ENCODE measurements at places on chromosomes 6 and 20.

DNA sequence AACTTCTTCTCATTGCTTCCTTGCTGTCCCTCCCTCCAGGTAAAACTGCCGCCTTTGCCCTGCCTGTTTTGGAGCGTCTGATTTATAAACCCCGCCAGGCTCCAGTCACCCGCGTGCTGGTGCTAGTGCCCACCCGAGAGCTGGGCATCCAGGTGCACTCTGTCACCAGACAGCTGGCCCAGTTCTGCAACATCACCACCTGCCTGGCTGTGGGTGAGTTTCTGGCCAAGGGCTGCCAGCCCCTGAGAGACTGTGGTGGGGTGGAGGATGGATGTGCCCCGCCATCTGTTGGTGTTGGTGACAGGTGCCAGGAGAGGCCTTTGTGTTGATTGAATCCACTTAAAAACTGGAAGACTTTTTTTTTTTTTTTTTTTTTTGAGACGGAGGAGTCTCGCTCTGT lies 9.5 kb downstream of the DDX27 start:
- DNase-seq, result no peak

DNA sequence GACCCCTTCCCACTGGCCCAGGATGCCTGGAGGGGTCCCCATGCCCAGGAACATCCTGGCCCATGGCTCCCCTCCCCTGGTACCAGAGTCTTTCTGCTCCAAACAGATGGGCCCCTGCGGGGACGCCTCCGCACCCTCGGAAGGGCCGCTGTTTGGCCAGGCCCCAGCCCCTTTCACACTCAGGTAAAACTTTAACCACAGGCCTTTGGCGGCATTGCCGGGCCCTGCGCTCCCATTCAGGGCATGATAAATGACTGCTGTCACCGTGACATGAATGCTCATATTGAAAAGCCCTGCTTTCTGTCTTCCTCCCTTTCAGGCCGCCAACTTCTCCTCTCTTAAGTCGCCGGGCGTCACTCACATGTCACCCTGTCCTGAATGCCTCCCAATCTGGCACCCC lies 141.5 kb upstream of the TOP1 start:
- DNase-seq, result no peak

DNA sequence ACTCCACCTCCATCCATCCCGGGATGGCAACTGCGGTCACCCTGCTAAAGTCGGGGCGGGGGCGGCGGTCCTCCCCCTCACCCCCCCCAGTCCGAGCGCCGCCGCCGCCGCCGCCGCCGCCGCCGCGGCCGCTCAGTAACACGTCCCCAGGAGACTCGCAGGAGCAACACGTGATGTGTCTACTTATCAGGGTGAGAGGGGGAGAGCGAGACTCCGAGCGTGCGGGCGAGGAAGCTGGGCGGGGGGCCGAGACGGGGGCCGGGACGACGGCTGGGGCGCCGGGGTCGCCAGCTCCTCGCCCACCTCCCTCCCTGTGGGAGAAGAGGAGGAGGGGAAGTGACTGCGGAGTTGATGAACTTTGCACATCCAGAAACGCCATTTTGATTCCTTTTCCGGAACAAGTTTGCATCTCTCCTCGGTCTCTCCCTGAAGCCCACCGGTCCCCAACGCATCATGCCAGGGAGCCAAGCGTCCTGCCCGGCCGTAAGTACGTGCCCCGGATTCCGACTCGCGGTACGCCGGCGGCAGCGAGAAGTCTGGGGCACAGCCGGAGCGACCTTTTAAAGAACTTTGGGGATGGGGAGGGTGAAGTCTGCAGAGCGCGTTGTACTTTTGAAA lies at the start of gene RREB1:
RREB1 (plus strand) TSS at position 384 of the 618 bp plus-strand sequence. CDS start 73,951 bp downstream, outside the sequence.
- peak; percentile 55 for DNase-seq

DNA sequence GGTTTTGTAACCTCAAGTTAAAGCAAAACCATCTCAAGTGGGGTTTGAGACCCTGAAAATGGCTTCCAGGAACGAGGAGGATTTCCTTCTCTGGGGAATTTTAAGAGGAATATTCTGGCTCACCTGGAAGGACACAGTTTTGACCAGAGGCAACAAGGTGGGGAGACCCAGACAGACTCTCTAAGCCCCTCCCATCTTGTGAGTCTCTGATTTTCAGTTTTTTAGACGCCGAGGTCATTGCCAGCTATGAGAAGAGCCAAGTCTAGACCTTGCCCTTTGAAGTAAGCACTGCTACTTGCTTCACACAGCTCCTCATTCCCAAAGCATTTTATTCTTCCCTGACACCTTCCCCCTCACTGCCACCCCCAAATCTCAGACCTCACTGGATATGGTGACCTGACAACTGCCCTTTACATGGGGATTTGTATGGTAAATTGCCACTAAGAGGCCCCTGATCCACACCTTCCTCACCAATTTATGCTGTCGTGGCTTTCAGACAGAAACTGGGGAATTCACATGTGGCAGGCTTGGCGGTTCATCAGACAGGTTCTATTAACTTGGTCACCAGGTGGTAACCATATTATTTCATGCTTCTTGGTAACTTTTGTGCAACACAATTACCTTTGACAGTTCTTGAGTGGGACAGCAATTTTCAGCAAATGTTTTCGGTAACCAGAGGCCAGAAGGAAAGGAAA lies 116.2 kb downstream of the ISM1 start:
- DNase-seq, result no peak

GRCh38 chr6:36578030-36578429 lies 16.1 kb upstream of the SRSF3 start:
- DNase-seq, result no peak

DNA sequence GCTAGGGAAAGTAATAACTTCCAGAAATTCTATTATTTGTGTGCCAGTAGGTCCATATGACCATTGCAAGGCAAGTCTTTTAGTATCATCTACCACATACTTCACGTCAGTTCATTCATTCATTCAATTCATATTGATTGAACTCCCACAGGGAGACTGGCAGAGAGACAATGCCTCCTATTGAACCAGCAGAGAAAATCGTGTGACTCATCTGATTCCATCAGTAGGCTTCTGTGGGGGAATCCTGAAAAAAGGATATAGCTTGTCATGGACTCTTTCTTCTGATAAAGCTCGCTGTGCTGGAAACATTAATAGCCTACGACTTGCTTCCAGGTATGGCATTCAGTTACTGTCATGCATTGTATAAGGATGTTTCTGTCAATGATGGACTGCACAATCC lies 45.3 kb upstream of the CNR1 start:
- no peak for DNase-seq

DNA sequence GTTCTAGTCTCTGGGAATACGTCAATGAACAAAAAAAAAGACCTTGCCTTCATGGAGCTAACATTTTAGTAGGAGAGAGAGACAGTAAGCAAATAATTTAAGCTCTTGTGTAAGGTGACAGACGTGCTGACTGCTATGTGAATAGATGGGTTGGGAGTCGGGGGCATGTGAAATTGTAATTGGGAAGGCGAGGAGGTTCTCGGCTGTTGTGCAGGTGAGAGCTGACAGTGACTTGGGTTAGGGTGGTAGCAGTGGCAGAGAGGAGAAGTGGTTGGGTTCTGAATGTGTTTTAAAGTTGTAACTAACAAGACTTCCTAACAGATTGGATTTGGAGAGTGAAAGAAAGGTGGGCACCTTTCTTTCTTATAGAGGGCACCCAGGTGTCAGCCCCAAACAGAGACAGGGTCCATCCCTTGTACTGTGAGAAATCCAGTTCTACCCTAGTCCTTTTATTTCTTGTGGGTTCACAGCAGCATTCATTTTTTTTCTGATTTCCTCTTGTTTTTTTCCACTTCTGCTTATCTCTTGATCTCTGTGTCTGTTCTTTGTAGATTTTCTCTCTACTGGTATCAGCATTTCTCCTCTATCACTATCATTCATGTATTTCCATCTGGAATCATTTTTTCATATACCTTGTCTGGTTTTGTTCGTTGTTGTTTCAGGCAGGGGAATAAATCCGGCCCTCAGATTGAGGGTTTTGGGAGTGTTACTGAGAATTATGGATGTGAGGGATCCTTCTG lies 15.4 kb upstream of the MYLK2 start:
- no peak for DNase-seq

- no peak for DNase-seq
Observed at GRCh38 chr6:3885262-3886036, 36.3 kb downstream of the FAM50B start.

GRCh38 chr6:119129968-119130484 lies 51.6 kb upstream of the FAM184A start:
- no peak for DNase-seq

GRCh38 chr6:13241364-13241763 lies 87.0 kb downstream of the TBC1D7 start:
- DNase-seq, result no peak

DNA sequence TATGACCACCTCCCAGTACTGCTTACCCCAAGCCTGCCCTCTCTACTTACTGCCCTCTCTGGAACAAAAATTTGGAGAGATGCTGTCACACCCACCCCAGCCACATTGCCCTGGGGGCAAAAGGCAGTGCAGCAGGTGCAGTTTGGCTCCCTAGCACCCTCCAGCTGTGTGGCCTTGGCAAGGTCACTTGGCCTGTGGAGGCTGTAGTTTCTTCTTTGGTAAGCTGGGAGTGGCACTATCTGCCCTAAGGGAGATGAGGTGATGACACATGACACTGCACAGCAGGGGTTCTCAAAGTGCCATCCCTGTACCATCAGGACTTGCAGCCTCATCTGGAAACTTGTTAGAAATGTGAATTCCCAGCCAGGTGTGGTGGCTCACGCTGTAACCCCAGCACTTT lies 44.8 kb downstream of the TAF8 start:
- no peak for DNase-seq

DNA sequence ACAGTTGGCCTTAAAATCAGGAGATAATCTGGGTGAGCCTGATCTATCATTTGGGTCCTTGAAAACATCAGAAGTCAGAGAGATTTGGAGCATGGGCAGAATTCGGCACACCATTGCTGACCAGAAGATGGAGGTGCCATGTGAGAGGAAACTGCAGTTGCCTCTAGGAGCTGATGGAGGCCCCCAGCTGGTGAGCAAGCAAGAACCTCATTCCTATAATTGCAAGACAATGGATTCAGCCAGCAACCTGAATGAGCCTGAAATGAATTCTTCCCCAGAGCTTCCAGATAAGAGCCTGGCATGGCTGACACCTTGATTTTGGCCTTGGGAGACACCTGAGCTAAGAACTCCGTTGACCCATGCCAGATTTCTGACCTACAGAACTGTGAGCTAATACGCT lies 76.3 kb upstream of the FYN start:
- DNase-seq, result no peak

- no peak for DNase-seq
Observed at GRCh38 chr20:51034988-51035656, 12.2 kb upstream of the KCNG1 start.

DNA sequence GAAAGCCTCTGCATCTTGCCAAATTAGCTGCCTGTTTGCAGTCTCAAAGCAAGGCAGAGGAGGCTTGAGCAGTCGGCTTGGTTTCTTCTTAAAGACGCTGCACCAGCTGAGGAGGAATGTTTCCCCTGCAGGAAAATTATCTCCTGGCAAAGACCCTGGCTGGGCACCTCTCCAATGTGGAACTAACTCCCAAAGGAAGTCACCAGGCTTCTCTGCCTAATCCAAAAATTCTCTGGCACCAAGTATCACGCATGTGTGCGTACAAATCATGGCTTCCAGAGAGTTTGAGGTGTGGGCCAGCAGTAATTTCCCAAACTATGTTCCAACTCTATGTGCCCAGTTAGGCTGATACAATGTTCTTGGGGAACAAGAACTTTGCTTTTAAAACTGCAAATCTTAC lies 176.2 kb downstream of the KIF16B start:
- no peak for DNase-seq

GRCh38 chr6:147157930-147158329 lies 46.3 kb upstream of the STXBP5 start:
- no peak for DNase-seq

GRCh38 chr20:8242827-8243724 lies 111.0 kb downstream of the PLCB1 start:
- no peak for DNase-seq

- no peak for DNase-seq
Observed at GRCh38 chr20:63686492-63687321, 9.7 kb upstream of the TNFRSF6B start.

GRCh38 chr6:141415896-141416295 lies 716.8 kb upstream of the GJE1 start:
- no peak for DNase-seq

- DNase-seq, result no peak
Observed at GRCh38 chr20:16017656-16018055, 555.6 kb downstream of the KIF16B start.

DNA sequence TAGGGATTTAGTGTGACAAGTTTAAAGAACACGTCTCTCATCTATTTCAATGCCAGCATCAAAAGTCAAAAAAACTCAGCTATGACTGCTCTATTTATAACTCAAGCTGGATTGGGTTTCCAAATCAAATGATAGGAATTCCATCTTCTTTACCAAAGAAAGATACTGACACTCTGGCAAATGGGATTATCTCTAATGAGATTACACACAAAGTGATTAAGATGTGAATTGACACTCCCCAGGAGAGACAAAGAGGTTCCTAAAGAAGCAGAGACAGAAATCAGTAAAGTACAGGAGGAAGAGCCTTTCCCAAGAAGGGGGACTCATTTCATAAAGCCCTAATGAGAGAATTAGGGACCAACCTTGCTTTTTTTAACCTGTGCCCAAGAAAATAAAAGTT lies 92.1 kb downstream of the ID4 start:
- no peak for DNase-seq

DNA sequence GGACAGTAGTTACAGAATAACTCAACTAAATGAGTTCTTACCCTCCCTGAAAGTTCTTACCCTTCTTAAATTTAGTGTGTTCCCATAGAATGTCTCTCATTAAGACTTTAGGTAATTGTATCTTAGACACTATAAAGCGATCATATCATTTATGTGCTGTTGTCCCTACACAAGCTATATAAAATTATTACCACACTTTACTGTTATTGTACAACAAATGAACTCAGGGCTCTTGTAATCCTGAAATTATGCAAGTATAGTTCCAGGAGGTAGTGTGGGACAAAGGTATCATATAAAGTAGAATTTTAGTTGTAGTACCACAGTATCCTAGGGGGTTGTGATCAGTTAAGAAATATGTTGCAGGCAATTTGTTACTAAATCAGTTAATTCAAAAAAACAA lies 167.4 kb upstream of the CARMIL1 start:
- no peak for DNase-seq

DNA sequence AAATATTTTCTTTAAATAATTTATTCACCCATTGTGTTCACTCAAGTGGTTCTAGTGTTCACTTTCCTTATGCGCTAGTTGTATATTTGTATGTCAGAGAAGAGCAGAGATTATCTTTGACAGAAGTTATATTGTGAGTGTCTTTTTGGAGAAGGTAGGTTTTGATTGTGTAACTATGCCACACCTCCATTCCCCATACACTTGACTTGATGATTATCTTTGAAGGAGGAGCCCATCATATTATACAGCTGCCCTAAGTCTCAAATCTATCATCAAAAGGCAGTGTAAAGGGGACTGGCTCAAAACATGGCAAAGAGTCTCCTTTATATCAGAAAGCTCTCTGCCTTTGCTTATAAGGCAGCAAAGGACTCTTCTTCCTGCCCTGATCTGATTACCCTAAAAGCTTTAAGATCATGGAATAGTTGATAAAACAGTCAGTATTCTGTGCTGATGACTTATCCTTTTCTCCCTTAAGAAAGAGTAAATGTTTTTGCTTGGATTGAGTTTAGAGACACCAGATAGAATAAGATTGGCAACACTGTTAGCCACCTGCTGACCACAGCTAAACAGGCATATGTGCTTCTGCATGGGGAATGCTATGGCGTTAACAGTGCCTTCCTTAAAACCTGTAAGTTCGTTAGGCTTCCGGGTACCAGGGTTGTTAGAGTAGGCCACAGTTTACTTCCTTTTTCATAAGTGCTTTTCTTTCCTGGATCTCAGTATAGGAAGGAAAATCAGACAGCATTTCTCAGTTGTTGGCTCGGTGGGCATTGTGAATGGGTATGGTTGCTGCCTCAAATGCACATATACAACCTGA lies 22.6 kb downstream of the TOP1 start:
- no peak for DNase-seq
